DMS153 (cell line): ENCODE measurements at places on chromosomes 1 and 21.
A peak's percentile ranks its signal among the peaks of the same experiment; 100 is the strongest.

DNA sequence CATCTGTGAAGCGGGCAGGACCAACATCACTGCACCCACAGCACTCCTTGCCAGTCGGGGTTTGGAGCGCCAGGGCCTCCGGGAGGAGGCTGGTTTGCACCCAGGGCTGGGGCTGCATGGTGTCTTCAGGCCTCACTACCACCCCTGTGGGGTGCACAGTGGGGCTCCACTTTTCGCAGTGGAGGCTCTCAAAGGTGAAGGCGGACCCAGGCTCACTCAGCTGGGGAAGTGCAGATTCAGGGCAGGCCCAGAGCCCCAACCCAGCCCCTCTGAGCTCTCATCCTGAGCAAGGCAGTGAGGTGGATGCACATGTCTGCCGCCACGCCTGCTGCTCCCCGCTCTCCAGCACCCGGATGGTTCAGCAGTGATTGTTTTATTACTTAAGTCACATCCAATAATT lies 125.8 kb downstream of the PTPRU start:
- no peak for DNase-seq

DNA sequence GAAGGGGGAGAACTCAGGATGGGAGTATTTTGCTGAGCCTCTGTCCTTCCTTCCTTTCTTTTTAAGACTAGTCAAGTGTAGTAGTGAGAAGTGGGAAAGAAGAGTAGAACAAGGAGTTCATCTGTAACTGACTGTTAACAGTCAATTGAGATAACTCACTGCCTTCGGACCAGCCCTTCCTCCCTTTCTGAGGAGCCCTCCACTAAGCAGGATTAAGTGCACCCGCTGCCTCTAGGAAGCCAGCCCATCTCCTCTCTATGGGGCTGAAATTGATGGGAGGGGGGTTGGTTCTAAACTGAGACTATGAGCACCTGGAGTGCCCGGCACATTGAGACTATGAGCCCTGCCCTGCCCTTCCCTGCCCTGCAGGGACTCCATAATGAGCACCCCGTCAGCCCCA lies 72.7 kb upstream of the TINAGL1 start:
- no peak for DNase-seq

GRCh38 chr1:196309386-196309785 lies 298.9 kb downstream of the KCNT2 start:
- DNase-seq: peak; percentile 12

- DNase-seq: no peak
These were observed 233.1 kb upstream of the CSF3R start for GRCh38 chr1:36715797-36716196.

DNA sequence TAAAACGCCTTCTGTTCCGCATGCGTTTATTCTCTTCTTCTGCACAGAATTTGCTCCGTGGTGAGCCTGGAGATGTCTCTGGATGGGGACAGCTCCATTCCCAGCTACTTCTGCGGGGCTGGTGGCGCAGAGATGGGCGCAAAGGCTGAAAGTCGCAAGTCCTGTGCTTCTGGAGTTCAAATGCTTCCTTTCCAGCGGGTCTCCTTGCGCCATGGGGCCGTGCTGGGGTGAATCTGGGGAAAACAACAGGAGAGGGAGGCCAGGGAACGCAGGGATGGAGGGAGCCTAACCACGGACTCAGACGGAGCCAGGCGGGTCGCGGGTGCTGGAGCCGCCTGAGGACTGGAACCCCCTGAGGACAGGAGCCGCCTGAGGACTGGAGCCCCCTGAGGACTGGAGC lies 2.9 kb upstream of the OR2T12 start:
- DNase-seq: no peak

DNA sequence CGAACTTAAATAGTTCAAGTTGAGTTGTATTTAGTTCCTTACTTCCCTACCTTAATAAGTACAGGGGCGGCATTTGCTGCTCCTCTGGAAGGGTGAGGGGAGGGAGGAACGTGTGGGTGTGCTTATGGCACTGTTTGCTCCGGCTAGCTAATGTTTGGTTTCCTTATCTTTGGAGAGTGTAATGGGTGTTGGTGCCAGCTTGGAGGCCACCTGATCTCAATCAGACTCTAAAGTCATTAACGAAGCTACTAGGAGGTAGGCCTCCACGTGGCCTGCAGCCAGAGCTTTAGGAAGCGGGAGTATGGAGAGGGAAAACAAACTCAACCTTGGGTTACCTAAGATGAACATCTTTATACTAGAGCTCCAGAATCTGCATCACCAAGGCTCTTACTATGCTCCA lies 43.0 kb upstream of the RAP1A start:
- DNase-seq: peak; percentile 37

- DNase-seq: no peak
These were observed 32.8 kb upstream of the RNF11 start for GRCh38 chr1:51203121-51203873.

- DNase-seq: no peak
These were observed 6.9 kb upstream of the PRDM16 start for GRCh38 chr1:3061981-3062615.

DNA sequence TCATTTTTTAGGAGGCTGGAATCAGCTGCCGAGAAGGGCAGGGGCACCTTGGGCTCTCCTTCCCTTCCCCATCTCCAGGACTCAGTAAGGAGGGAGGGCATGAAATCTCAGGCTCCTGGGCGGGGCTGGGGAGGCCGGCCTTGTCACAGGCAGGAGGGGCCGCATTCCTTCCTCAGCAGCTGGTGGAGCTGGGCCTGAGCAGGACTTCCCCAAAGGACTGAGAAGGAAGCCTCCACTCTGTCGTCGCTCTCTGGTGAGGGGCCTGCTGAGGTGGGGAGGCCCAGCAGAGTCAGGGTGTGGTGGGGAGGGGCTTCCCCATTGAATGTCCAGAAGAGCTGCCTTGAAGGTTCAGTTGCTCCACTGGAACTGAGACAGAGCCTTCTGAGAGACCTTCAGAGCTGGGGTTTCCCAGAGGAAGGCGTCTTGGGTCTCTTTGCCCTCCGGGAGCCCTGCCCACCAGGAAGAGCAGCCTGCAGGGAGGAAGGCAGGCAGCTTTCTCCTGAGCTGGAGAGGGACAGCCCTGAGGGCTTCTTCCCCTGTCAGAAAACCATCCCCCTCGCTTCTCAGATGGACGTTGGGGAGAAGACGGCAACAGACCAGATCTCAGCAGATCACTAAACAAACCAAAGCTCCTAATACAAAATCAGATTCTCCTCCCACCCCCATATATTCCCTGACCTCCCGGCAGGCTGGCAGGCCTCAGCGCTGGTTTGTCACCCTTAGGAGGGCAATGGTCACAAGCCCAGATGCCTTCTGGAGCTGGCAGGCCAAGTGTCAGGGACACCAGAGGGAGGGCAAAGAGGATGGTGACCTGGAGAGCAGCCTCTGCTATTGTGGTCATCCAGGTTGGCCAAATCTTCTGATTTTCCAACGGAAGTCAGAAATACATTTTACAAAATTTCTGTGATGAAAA lies 10.7 kb downstream of the KCNA10 start:
- no peak for DNase-seq

DNA sequence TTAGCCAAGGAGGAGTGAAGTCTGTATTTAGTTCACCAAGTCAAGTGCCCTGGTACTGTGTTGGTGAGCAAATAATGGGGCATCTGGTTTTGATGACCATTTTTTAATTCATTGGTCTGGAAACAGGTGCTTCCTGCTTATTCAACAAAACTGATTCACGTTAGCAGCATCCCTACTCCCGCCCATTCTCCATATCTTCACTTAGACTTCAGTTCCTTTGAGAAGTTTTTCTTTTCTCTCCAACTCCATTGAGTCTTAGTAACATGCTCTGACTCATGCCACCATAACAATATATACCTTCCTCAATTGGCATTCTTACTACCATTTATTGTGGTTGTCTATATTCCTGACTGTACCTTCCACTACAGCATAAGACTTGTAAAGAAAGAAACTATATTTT lies 468.9 kb downstream of the DPYD start:
- no peak for DNase-seq

- DNase-seq: no peak
These were observed 88.3 kb downstream of the JAK1 start for GRCh38 chr1:64878090-64878489.

GRCh38 chr1:186059311-186059710 lies 315.7 kb downstream of the TPR start:
- peak; percentile 51 for DNase-seq

GRCh38 chr1:48500541-48501450 lies 28.8 kb upstream of the SPATA6 start:
- no peak for DNase-seq

DNA sequence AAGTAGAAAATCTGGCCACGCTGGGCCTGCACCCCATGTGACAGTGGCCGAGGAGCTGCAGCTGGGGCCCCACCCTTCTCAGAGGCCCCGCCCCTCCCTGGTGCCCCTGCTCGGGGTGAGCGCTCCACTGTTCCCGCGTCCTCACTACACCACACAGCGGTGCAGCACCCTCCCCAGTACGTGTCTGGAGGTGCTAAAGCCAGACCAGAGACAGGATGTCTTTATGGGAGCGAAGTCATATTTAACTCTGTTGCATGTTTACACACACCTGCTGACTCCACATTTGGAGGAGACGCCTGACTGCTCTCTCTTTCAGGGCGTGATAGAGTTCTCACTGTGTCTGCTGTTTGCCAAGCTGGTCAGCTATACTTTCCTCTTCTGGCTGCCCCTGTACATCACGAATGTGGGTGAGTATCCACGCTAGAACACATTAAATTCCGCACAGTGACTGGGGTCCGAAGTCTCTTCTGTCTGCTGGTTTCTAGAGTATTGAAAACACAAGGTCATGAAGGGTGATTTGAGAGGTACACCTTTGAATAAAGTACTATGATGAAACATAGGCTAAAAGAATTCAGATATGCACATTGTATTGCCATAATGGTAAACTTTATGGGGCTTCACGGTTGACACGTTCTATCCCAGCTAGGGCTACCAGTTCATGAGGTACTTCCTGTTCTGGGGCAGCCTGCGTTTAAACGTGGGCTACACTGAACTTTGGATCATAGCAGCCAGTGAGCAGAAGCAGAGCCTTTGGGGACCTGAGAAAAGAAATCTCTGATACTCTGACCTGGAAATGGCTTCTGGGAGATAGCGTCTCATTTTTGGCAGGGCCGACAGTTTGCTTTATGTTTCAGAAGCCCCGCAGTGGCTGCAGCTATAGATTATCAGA lies 48.4 kb downstream of the SLC37A1 start:
- peak; percentile 91 for DNase-seq

- no peak for DNase-seq
These were observed 241.8 kb downstream of the GPR52 start for GRCh38 chr1:174689524-174689923.
